HCT116 (cell line): ENCODE measurements at places on chromosomes 4 and X. TPM values are rescaled to one million over a fixed set of nuclear protein-coding genes. Genes with fewer than 3 reads are reported as not detected.

- DNase-seq: no peak
- no peaks in the 10 kb centered on the region for H3K4me1 ChIP-seq
- no peak overlapping the region for H3K4me3 ChIP-seq
- H3K27me3 ChIP-seq: no peaks in the 10 kb centered on the region
- H3K36me3 ChIP-seq: no peaks in the 10 kb centered on the region
These were observed 241.1 kb downstream of the MAPK10 start for GRCh38 chr4:86118711-86119110.

- H3K27ac ChIP-seq: no peak within 1 kb of the TSS
- H3K27me3 ChIP-seq: no peaks in the 10 kb centered on the region
- no peak within 1 kb of the TSS for H3K4me3 ChIP-seq
- no peak for DNase-seq
- H3K36me3 ChIP-seq: no peaks in the 10 kb centered on the region
- peaks cover 11% of the 10 kb centered on the region; the same call in 1 of the 2 replicates for H3K4me1 ChIP-seq
These were observed at the start of gene C4orf51 for GRCh38 chr4:145679991-145680455. Gene C4orf51, plus strand, starts transcription at chr4:145680146. Its CDS starts 58 bp downstream, at chr4:145680204.

- H3K36me3 ChIP-seq: no peaks in the 10 kb centered on the region
- no peaks in the 10 kb centered on the region for H3K4me1 ChIP-seq
- no peak overlapping the region for H3K4me3 ChIP-seq
- no peak overlapping the region for H3K27ac ChIP-seq
- no peak for DNase-seq
These were observed 300.7 kb downstream of the NR3C2 start for GRCh38 chr4:148141501-148141900.

- H3K36me3 ChIP-seq: no peaks in the 10 kb centered on the region
- no peak overlapping the region for H3K27ac ChIP-seq
- H3K4me1 ChIP-seq: peaks cover 38% of the 10 kb centered on the region
- no peak for DNase-seq
- no peak overlapping the region for H3K4me3 ChIP-seq
- H3K27me3 ChIP-seq: peaks cover 4% of the 10 kb centered on the region
These were observed 36.7 kb downstream of the FGFRL1 start for GRCh38 chr4:1047976-1048772.

DNA sequence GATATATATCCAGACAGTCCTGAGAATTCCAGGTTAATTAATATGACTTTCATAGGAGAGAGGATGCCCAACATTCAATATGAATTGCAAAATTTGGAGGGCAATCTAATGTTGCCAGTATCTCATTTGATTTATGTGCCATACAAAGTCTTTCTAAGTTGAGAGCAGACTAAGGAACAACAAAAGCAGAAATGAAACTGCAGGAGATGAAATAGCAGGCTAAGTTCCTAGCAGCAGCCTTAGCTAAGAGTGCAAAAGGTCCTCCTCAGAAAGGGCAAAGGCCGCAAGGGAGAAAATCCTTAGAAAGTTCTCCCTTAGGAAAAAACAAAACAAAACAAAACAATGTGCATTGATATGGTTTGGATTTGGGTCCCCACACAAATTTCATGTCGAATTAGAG, 602.9 kb upstream of the HTR2C start:
- H3K4me1 ChIP-seq: no peaks in the 10 kb centered on the region
- H3K36me3 ChIP-seq: no peaks in the 10 kb centered on the region
- DNase-seq: no peak
- H3K27ac ChIP-seq: no peak overlapping the region
- no peak overlapping the region for H3K4me3 ChIP-seq

The TMEM154 gene
- total RNA-seq: 2.4 TPM

The PDLIM3 gene
- total RNA-seq: 11.5 TPM

The BEX1 gene
- not detected for total RNA-seq

The FAM47A gene
- not detected for total RNA-seq
